ENCODE measurements at places on chromosomes 6 and 20.

- DNase-seq, result no peak
Measured at GRCh38 chr6:43058531-43058930, 703 bp downstream of the MRPL2 start.

DNA sequence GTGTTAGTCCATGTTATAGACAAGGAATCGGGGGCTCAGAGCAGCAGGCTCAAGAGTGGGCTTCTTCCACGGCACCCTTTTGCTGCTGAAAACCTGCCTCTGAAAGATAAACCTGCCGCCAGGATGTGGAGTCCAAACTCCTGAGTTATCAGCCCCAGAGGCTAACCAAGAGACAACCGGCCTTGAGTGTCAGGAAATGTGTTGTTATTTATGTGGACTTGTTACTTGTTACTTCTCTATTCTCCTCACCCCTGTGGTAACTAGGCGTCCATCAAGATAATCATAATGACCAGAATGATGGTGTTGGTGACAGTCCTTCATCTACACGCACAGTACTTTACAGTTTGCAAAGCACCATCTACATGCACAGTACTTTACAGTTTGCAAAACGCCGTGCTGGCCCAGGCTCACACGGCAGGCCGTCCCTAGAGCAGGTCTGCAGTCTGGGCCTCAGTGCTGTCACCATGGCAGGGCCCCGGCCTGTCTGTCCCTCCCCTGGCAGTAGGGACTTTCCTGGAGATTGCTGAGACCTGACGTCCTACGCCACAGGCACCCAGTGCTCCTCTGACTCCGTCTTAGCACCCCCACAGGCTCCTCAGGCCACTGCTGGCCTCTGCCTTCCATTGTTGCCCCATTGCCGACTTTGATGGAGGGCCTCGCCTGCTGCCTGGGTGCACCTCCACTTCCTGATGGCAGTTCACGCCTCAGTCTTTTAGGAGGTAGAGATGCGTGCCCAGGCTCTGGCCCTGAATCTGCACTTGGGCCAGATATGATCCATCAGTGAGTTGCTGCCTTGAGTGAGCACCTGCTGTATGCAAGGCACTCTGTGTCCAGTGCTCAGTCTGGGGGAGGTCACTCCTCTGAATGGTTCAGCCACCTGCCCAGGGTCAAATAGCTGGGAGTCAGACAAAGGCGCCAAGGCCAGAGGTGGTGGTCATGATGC is 9.1 kb upstream of the BPIFB4 start:
- no peak for DNase-seq

GRCh38 chr6:15504040-15504495 is 158.8 kb downstream of the DTNBP1 start:
- DNase-seq, result no peak

GRCh38 chr20:49268600-49269365 is 9.1 kb downstream of the ZNFX1 start:
- DNase-seq, result no peak

DNA sequence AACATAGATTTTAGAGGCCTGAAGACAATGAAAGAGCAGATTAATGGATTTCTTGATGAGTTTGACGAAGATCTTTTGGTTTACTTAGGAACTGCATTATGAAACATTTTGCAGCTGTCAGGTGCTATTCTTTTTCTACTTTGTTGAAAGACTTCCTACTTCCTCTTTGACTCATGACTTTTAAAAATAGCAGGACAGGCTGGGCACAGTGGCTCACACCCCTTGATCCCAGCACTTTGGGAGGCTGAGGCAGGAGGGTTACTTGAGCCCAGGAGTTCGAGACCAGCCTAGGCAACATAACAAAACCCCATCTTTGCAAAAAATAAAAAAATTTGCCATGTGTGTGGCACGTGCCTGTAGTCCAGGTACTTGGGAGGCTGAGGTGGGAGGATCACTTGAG is 52.0 kb downstream of the ITCH start:
- no peak for DNase-seq

- no peak for DNase-seq
Measured at GRCh38 chr6:43831191-43831590, 61.2 kb downstream of the VEGFA start.
